ENCODE measurements at places on chromosomes 12 and 14. TPM values are rescaled to one million over a fixed set of nuclear protein-coding genes. Genes with fewer than 3 reads are reported as not detected.

DNA sequence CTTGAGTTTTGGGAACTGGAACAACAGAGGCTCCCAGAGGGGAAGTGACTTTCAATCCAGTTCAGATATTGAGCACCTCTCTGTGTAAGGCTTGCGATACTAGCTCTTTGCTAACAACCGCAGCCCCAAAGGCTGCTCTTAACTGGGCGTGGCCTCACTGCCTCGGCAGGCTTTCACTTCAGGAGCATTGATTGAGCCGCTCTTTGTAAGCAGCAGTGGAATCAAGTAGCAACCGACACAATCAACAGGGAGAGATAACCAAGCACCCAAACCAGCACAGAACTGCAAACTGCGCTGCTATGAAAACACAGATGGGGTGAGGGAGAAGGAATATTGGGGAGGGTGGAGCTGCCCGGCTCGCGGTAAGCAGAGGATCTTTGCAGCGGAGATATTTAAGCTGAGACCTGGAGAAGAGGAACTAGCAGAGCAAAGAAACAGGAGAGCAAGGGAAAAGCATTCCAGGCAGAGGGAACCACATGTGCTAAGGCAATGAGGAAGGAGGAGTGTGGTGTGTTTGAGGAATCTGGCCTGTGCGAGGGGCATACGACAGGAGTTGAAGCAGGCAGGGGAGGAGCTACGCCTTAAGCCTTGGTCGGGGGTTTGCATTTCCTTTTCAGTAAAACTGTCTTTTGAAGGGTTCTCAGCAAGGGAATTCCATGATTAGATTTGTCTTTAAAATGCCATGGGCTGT lies 17.3 kb upstream of the YY1 start:
- H3K27ac ChIP-seq = no peak overlapping the region
- DNase-seq = peak; percentile 82
- H3K27me3 ChIP-seq = no peaks in the 10 kb centered on the region
- H3K4me3 ChIP-seq = no peak overlapping the region

- H3K27ac ChIP-seq = no peak overlapping the region
- H3K27me3 ChIP-seq = no peaks in the 10 kb centered on the region
- no peaks in the 10 kb centered on the region for H3K4me1 ChIP-seq
- H3K36me3 ChIP-seq = no peaks in the 10 kb centered on the region
Measured at GRCh38 chr14:104217486-104218360, 79.3 kb downstream of the KIF26A start.

GRCh38 chr14:53360829-53361228 lies 207.7 kb upstream of the DDHD1 start:
- no peak overlapping the region for H3K27ac ChIP-seq
- H3K36me3 ChIP-seq = no peaks in the 10 kb centered on the region
- no peak overlapping the region for H3K4me3 ChIP-seq
- no peak for DNase-seq
- H3K4me1 ChIP-seq = no peaks in the 10 kb centered on the region

DNA sequence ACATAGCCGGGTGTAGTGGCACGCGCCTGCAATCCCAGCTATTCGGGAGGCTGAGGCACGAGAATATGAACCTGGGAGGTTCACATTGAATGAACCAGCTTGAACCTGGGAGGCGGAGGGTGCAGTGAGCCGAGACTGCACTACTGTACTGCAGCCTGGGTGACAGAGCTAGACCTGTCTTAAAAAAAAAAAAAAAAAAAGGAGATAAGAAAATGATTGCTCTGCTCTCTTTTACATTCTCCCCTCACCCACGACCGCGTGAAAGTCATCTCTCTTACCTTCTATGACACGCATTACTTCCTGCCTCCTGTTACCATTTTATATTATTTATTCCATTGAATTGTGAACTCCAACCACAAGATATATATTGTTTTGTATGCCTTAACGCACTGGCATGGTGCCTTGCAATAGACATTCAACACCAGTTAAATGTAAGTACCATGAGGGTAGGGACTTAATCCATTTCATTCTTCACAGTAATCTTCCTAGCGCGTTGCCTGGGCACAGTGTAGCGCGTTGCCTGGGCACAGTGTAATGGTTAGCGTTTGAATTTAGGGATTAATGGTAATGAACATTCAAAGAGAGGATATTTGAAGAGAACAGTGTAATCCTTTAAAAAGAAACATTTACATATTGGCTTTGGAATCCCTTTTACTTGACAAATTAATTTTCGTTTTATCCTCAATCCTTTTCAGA lies 2.7 kb downstream of the RAP1B start:
- H3K36me3 ChIP-seq = peaks cover 35% of the 10 kb centered on the region
- no peak for DNase-seq
- H3K4me3 ChIP-seq = peak overlapping the region; percentile 99
- peak overlapping the region; percentile 99 for H3K27ac ChIP-seq

The AKAP3 gene
- 0.86 TPM for total RNA-seq

The IAPP gene
- not detected for total RNA-seq

GRCh38 chr12:103824845-103825244 lies 16.2 kb downstream of the NT5DC3 start:
- no peak for DNase-seq
- H3K36me3 ChIP-seq = no peaks in the 10 kb centered on the region
- no peak overlapping the region for H3K27ac ChIP-seq
- H3K4me1 ChIP-seq = no peaks in the 10 kb centered on the region
- peaks cover 6% of the 10 kb centered on the region for H3K27me3 ChIP-seq

DNA sequence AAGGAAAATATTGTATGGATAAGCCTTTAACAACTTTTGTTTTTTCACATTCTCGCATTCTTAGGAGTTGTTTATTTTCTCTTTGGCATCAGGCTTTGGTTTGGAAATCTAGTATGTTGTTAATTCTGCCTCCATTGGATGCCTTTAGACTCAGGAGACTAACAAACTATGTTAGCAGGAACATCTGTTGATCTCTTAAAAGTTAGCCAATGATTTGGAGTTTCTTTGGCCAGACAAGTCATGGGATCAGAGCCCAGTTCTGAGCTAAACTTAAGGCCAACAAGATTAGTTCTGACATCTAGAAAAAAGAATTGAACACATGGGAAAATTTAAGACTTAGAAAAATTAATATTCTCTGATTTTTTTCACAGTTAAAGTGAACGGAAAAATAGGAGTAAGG lies 35.3 kb upstream of the STRAP start:
- no peak for DNase-seq
- no peaks in the 10 kb centered on the region for H3K4me1 ChIP-seq
- no peaks in the 10 kb centered on the region for H3K36me3 ChIP-seq

- no peak overlapping the region for H3K27ac ChIP-seq
- H3K4me1 ChIP-seq = no peaks in the 10 kb centered on the region
- H3K36me3 ChIP-seq = peaks cover 12% of the 10 kb centered on the region
- H3K27me3 ChIP-seq = no peaks in the 10 kb centered on the region
Measured at GRCh38 chr14:103775506-103775905, 59.9 kb downstream of the ZFYVE21 start.

GRCh38 chr14:64724578-64724930 lies 20.3 kb downstream of the PLEKHG3 start:
- H3K27ac ChIP-seq = peak overlapping the region; percentile 96
- H3K4me1 ChIP-seq = peaks cover 75% of the 10 kb centered on the region
- peak; percentile 25 for DNase-seq
- H3K27me3 ChIP-seq = no peaks in the 10 kb centered on the region

DNA sequence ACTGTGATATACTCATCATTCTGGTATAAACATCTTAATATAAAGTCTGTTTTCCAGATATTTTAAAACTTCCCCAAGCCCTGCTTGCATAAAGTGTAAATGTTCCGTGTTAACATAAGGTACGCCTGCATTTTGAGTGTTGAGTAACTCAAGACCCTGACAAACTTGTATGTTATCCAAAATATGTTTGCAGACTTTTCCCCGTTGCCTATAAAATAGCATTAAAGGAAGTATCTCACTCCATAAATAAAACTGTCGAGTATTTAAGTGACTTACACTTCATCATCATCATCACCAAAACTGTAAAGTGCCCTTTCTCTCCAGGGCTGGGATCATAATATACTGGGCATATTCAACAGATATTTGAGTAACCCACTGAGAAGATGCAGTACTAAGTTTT lies 64.6 kb upstream of the TSPAN8 start:
- H3K27me3 ChIP-seq = no peaks in the 10 kb centered on the region
- no peaks in the 10 kb centered on the region for H3K4me1 ChIP-seq
- no peak overlapping the region for H3K4me3 ChIP-seq
- no peak overlapping the region for H3K27ac ChIP-seq

The SDS gene
- not detected for total RNA-seq

The MGST1 gene
- total RNA-seq = 13.8 TPM

DNA sequence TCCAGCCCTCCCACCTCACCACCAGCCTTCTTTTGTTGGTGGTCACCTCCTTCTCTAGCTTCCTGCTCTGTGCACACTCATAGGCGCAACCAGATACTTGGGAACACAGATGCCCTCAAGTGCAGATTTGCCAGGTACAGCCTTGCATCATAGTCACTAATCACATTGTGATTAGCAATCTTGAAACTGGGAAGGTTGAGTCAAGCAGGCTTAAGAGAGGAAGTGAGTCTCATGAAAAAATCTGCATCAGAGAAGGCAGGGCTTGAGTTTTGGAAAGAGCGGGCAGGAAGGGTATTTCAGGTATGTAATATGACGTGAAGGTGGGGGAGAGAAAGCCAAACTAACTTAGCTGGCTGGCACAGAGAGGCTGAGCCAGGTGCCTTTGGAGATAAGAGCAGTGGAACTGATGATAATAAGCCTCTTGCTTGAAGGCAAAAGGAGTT lies 2.7 kb upstream of the RABGGTA start:
- H3K27ac ChIP-seq = peak overlapping the region; percentile 92
- peak overlapping the region; percentile 27 for H3K4me3 ChIP-seq
- DNase-seq = peak; percentile 59

DNA sequence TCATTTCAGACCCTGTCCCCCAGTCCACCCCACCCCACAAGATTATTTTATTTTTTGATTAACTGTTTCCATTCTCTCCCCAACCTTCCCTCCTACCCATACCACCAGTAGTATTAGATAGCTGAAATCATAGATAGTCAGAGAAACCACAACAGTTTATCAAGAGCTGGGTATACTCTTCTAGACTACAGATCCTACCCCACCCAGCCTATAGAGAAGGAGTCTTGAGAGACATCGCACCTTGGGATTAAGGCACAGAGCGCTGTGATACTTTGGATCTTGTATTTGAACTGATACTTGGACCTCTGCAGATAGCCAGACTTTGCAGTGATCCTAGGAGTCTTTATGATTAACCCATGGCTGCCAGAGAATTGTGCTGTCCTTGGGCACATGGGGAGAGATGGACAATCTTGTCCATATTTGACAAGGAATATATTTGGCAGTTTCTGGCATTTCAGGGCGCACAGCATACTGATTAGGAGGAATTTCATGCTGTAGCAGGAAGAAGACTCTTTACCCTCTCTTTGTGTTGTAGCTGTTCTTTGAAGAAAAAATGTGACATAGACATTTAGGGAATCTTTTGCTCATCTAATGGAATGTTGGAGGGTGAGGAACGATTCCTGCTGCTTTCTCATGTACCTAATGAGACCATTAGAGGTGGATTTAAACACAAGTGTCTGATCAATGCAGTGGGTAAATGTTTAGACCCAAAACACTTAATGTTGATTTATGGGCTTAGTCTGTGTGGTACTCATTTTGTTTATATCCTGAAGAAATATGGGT lies 982 bp downstream of the RBMS2 start:
- H3K27me3 ChIP-seq = no peaks in the 10 kb centered on the region
- peaks cover 21% of the 10 kb centered on the region for H3K4me1 ChIP-seq
- H3K27ac ChIP-seq = peak overlapping the region; percentile 33
- H3K4me3 ChIP-seq = peak overlapping the region; percentile 80
- H3K36me3 ChIP-seq = no peaks in the 10 kb centered on the region
- no peak for DNase-seq

DNA sequence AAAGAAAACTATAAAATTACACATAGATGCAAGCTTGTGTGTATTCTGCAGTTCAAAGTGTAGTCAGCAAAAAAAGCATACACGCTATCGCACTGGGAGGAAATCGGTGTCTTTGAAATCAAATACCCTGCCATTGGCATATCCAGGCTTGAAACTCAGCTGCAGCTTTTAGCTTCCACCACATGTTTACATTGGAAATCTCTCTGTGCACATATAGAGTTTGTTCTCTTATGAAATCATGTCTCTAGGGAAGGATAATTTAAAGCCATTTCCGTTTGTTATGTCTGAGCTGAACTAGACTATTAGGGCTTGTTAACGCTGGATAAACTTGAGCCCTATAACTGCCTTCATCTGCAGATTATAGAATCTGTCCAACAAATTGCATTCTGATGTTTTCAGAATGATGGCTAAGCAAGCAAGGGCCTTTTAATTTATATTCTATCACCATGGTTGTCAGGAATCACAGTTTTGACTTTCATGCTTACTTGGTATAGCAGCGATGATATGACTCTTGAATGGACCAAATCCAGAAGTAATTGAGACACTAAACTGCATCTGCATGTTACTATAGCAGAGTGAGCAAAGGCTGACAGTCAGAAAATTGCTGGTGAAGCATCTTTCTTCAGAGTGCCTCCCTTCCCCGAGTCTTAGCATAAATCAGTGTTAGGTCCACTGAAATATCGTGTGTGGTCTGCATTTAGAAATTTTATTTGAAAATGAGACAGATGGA lies 442.8 kb downstream of the ZFP36L1 start:
- no peak overlapping the region for H3K27ac ChIP-seq
- no peak overlapping the region for H3K4me3 ChIP-seq
- DNase-seq = no peak
- H3K27me3 ChIP-seq = no peaks in the 10 kb centered on the region
- no peaks in the 10 kb centered on the region for H3K36me3 ChIP-seq
- H3K4me1 ChIP-seq = peaks cover 4% of the 10 kb centered on the region

The GZMB gene
- 1,173 TPM for total RNA-seq

The DYRK2 gene
- 37.1 TPM for total RNA-seq

GRCh38 chr12:54393207-54393609 lies 8.7 kb upstream of the ZNF385A start:
- no peaks in the 10 kb centered on the region for H3K27me3 ChIP-seq
- H3K27ac ChIP-seq = no peak overlapping the region
- peaks cover 38% of the 10 kb centered on the region for H3K4me1 ChIP-seq
- no peak overlapping the region for H3K4me3 ChIP-seq
- no peak for DNase-seq

- DNase-seq = no peak
- peaks cover 9% of the 10 kb centered on the region for H3K36me3 ChIP-seq
- H3K27ac ChIP-seq = no peak overlapping the region
- H3K4me1 ChIP-seq = no peaks in the 10 kb centered on the region
Measured at GRCh38 chr12:42918443-42918842, 328.9 kb upstream of the PRICKLE1 start.

GRCh38 chr12:39912211-39912980 lies 193.5 kb downstream of the SLC2A13 start:
- H3K36me3 ChIP-seq = no peaks in the 10 kb centered on the region
- DNase-seq = no peak
- H3K27ac ChIP-seq = no peak overlapping the region
- H3K4me3 ChIP-seq = no peak overlapping the region
- H3K4me1 ChIP-seq = no peaks in the 10 kb centered on the region
- no peaks in the 10 kb centered on the region for H3K27me3 ChIP-seq

DNA sequence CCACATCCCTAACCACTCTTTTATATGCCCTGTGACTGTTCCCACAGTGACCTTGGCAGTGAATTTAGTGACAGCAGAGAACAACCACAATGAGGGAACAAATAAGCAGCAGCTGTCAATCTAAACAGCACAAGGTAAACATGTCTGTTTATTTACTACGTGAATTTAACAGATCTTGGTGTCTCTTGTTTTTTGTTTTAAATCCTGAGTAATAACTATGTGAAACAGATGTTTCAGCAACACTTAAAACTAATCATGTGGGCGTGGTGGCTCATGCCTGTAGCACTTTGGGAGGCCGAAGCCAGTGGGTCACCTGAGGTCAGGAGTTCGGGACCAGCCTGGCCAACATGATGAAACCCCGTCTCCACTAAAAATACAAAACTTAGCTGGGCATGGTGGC lies 17.0 kb upstream of the CFAP54 start:
- no peaks in the 10 kb centered on the region for H3K27me3 ChIP-seq
- H3K27ac ChIP-seq = peak overlapping the region; percentile 75
- H3K36me3 ChIP-seq = peaks cover 8% of the 10 kb centered on the region
- H3K4me3 ChIP-seq = no peak overlapping the region
- H3K4me1 ChIP-seq = peaks cover 28% of the 10 kb centered on the region
- no peak for DNase-seq

The ANKS1B gene
- total RNA-seq = not detected

All from natural killer cell treated with Interleukin-12 subunit alpha and Interleukin-12 subunit beta and Interleukin-15 and Interleukin-18, amount 100 ng/mL, for 72 hours (primary cell).